ENCODE measurements at places on chromosomes 11 and 22.

DNA sequence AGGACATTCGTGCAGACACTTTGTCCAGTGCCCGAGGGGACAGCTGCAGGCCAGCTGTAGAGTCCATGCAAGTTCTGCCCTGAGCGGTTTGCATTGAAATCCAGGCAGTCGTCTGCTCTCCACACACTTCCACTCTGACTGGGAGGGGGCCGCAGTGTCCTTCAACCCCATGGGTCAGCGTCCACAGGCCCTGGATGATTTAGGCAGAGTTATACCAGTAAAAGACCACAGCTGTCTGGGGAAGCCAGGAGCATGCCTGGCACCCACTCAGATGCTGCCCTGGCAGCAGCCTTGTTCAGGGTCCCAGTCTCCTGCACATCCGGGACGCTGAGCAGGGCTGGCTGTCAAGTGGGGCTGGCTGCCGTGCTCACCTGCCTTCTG lies 26.5 kb downstream of the KRTAP5-5 start:
- no peaks in the 10 kb centered on the region for H3K36me3 ChIP-seq
- H3K27me3 ChIP-seq: peaks cover 35% of the 10 kb centered on the region
- ATAC-seq: no peak
- no peak overlapping the region for H3K27ac ChIP-seq

GRCh38 chr22:42062506-42063170 lies 8.0 kb downstream of the NAGA start:
- no peaks in the 10 kb centered on the region for H3K4me1 ChIP-seq
- no peaks in the 10 kb centered on the region for H3K27me3 ChIP-seq
- H3K27ac ChIP-seq: no peak overlapping the region
- H3K36me3 ChIP-seq: no peaks in the 10 kb centered on the region

- H3K4me3 ChIP-seq: no peak overlapping the region
- H3K4me1 ChIP-seq: no peaks in the 10 kb centered on the region
- H3K36me3 ChIP-seq: no peaks in the 10 kb centered on the region
- no peaks in the 10 kb centered on the region for H3K27me3 ChIP-seq
- ATAC-seq: no peak
- no peak overlapping the region for H3K27ac ChIP-seq
Measured at GRCh38 chr11:2414616-2415015, 14.1 kb downstream of the TSSC4 start.

DNA sequence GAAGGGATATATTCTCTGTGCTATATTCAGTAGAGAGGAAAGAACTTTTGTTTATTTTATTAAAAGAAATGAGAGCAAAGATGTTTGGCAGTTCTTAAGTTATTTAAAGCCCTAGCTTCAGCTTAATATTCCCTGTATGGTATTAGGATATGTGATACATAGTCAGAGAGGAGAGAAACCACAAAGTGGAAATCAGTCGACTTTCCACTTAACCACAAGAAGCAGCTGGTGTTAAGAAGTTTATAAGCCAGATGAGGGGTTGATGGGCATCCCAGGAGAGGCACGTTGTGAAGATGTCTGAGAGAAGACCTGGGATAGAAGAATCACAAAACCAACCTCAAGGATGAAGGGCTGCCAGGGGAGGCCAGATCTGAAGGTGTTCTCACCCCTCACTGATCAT lies 23.3 kb upstream of the PHF21B start:
- H3K27me3 ChIP-seq: peaks cover 22% of the 10 kb centered on the region
- no peaks in the 10 kb centered on the region for H3K36me3 ChIP-seq
- no peak overlapping the region for H3K4me3 ChIP-seq
- no peak overlapping the region for H3K27ac ChIP-seq

DNA sequence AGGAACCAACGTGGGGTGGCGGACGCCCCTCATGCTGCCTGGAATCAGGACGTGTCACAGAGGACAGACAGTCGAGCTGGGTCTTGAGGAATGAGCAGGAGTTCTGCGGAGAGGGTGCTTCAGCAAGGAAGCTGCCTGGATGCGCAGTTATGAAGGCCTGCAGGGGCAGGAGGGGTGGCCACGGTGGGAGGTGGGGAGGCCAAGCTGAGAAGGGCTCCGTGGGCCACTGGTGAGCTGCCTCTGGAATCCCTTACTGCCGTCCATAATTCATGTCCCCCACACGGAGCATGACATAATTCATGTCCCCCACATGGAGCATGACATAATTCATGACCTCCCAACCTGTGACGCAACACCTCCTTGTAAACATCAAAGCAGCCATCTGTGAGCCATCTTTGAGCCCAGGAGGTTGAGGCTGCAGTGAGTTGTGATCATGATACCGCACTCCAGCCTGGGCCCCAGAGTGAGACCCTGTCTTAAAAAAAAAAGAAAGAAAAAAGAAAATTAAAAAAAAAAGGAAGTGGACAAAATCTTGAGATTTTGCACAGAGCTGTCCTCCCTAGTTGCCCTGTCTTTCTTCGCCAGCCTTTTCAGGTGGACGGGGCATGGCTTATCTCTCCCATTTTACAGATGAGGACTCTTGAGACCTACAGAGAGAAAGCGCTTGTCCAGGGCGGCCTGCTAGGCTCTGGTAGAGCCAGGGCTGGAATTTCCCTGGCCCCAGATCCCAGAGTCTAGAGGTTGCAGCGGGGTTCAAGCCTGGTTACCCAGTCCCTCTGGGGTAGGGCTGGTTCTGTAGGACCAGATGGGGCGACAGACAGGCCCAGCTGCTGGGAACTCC lies 24.3 kb upstream of the PICK1 start:
- peaks cover 14% of the 10 kb centered on the region for H3K4me1 ChIP-seq
- H3K36me3 ChIP-seq: no peaks in the 10 kb centered on the region
- peak overlapping the region; percentile 70 for H3K27ac ChIP-seq
- H3K4me3 ChIP-seq: no peak overlapping the region

GRCh38 chr11:25860677-25861450 lies 471.1 kb upstream of the ANO3 start:
- H3K4me3 ChIP-seq: no peak overlapping the region
- H3K27me3 ChIP-seq: no peaks in the 10 kb centered on the region
- H3K36me3 ChIP-seq: no peaks in the 10 kb centered on the region

GRCh38 chr11:115901069-115901468 lies 396.9 kb upstream of the CADM1 start:
- H3K4me1 ChIP-seq: no peaks in the 10 kb centered on the region
- H3K27ac ChIP-seq: no peak overlapping the region
- H3K27me3 ChIP-seq: no peaks in the 10 kb centered on the region
- ATAC-seq: no peak

DNA sequence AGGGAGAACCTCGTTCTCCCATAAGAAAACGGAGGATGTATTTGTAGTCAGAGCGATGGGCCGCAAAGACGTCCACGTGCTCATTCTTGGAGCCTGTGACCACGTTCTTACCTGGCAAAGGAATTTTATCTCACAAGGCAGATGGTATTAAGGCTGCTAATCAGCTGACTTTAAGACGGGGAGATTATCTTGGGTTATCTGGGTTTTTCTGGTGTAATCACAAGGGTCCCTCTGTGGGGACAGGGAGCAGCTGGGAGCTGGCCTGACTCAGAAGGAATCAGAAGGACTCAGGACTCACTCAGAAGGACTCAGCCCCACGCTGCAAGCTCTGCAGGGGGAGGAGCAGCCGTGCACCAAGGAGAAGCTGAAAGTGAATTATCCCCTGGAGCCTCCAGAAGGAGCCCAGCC lies 7.5 kb upstream of the SIGIRR start:
- H3K4me3 ChIP-seq: no peak overlapping the region
- H3K4me1 ChIP-seq: peaks cover 5% of the 10 kb centered on the region
- no peak for ATAC-seq

- H3K4me3 ChIP-seq: no peak overlapping the region
- no peaks in the 10 kb centered on the region for H3K36me3 ChIP-seq
- H3K27me3 ChIP-seq: no peaks in the 10 kb centered on the region
- no peaks in the 10 kb centered on the region for H3K4me1 ChIP-seq
Measured at GRCh38 chr11:77558380-77558779, 31.4 kb upstream of the AQP11 start.

DNA sequence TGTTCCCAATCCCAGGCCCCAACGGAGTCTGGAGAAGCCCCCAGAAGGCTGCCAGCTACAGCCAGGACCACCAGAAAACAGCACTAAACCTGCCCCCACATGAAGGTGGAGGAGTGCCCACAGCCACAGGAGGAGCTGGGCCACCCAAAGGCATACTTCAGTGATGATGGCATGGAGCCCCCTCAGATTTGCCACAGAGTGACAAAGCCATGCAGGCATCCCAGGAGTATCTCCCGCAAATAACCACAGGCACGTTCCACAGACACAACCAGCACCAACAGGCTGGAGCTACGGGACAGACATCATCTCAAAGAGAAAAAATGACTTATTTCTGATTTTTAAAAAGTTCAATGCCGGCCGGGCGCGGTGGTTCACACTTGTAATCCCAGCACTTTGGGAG lies 10.6 kb downstream of the CARS1 start:
- no peak overlapping the region for H3K27ac ChIP-seq
- no peaks in the 10 kb centered on the region for H3K36me3 ChIP-seq
- H3K27me3 ChIP-seq: no peaks in the 10 kb centered on the region
- H3K4me1 ChIP-seq: peaks cover 65% of the 10 kb centered on the region
- no peak for ATAC-seq

DNA sequence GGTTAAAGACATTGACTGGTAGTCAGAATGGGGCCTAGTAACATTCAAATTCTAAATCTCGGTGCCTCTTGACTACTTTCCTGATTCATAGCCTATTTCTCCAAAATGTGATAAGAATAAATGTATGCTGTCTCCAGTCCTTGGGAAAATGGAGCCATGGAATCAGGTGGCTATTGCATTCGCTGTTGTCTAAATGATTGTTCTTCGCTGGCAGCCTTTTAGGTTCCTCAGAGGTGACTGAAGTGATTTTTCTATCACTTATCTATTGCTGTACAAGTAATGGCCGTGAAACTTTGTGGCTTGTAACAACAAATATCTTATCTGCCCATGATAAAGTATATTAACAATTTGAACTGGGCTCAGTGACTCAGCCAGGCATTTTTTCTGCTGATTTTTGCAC lies 15.4 kb downstream of the SRPRA start:
- no peaks in the 10 kb centered on the region for H3K27me3 ChIP-seq
- no peaks in the 10 kb centered on the region for H3K4me1 ChIP-seq
- no peak overlapping the region for H3K27ac ChIP-seq

GRCh38 chr11:45098929-45099328 lies 47.5 kb upstream of the PRDM11 start:
- H3K27me3 ChIP-seq: peaks cover 33% of the 10 kb centered on the region
- H3K4me1 ChIP-seq: peaks cover 19% of the 10 kb centered on the region
- no peaks in the 10 kb centered on the region for H3K36me3 ChIP-seq
- H3K4me3 ChIP-seq: no peak overlapping the region
- H3K27ac ChIP-seq: no peak overlapping the region
- ATAC-seq: no peak

DNA sequence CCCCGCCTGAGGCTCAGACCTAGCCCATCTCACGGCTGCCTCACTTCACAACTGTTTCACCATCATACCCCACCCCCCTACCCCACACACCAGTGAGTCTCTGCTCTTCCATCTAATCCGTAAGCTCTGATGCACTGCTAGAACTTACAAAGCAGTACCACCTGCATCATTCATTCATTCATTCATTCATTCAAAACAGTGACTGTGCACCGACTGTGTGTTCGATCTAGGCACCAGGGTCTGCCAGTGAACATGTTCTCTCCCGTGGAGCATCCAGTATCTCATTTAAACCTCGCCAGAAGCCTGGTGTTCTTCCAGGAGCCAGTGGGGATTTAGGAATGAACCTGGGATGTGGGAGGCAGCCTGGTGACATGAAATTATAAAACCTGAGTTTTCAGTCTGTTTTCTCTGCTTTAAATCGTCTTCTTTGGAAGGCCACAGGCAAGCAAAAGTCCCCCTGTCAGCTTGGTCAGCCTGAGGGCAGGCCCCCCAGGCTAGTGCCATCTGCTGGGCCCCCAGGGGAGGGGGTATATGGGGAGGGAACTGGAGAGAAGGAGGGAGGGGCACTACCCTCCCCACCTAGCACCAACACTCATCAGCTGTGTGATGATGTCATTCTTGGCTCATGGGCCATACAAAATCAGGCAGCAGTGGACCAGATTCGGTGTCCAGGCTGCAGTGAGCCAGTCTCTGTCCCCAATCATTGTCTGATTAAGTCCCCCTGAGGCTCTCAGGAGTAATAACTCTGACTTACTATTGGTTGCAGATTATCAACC lies 18.4 kb downstream of the TMPRSS6 start:
- H3K27ac ChIP-seq: no peak overlapping the region
- no peak overlapping the region for H3K4me3 ChIP-seq
- no peak for ATAC-seq
- H3K4me1 ChIP-seq: no peaks in the 10 kb centered on the region

DNA sequence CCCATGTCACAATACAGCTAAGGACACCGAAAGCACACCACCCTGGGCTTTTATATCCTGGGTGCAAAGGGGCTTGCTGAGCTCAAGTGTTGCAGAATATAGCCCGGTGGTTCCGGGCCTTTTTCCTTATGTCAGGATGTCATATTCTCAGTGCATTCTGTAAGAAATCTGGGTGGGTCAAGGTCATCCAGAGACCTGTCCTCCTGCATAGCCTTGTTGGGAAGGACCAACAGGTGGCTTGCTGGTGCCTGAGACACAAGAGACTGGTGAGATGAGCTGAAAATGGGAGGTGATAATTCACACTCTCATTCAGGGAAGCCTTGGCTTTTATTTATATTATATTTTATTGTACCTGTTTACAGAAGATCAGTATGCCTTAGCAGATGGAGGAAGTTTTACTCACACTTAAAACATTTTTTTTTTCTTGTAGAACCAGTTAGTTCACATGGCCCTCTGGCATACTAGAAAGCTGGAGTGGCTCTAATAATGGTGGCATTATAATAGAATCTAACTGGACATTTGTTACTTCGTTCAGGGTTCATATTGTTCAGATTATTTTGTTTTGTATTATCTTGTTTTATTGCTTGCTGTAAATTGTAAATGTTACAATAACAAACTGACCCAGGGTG lies 14.6 kb upstream of the TMEM123 start:
- no peaks in the 10 kb centered on the region for H3K36me3 ChIP-seq
- no peak overlapping the region for H3K4me3 ChIP-seq
- H3K27ac ChIP-seq: no peak overlapping the region
- H3K4me1 ChIP-seq: peaks cover 19% of the 10 kb centered on the region
- no peaks in the 10 kb centered on the region for H3K27me3 ChIP-seq

DNA sequence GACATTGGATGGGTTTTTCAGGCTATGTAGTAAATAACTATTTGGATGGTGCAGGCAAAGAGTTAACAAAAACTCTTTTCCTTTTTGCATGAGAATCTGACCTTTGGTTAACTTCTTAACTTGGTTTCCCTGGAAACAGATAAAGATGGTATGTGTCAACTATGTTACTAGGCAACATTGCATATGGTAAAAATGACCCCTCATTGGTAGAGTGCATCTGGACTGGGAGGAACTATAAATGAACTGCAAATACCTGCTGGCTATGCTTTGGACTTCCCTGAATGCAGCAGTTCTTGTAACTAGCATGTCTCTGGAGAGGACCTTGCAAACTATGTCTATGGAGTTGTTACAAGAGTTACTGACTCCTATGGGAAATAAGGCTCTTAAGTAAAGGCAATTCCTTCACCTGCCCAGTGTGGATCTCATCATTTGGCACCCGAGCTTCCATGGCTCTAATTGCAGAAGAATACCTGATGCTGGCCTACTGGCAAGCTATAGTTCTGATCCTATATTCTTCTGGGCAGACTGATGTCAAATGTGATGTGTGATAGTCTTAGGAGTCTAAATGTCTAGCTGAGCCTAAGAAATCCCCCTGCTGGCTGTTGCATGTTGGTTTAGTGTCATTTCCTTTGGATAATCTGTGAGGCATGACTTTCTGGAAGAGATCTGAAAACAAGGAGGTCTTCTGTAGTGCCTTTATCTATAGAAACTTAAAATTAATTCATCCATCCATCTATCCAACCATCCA lies 126.7 kb upstream of the MTMR2 start:
- no peak for ATAC-seq
- peaks cover 12% of the 10 kb centered on the region for H3K4me1 ChIP-seq
- no peak overlapping the region for H3K27ac ChIP-seq
- no peaks in the 10 kb centered on the region for H3K27me3 ChIP-seq
- H3K36me3 ChIP-seq: no peaks in the 10 kb centered on the region

- no peak overlapping the region for H3K27ac ChIP-seq
- H3K27me3 ChIP-seq: no peaks in the 10 kb centered on the region
- no peak for ATAC-seq
- H3K4me3 ChIP-seq: no peak overlapping the region
Measured at GRCh38 chr11:78906566-78906965, 331.9 kb upstream of the NARS2 start.

Measured in gastroesophageal sphincter (tissue), 4 donors.